GM04503 (cell line): ENCODE measurements at places on chromosomes 3 and 15.

DNA sequence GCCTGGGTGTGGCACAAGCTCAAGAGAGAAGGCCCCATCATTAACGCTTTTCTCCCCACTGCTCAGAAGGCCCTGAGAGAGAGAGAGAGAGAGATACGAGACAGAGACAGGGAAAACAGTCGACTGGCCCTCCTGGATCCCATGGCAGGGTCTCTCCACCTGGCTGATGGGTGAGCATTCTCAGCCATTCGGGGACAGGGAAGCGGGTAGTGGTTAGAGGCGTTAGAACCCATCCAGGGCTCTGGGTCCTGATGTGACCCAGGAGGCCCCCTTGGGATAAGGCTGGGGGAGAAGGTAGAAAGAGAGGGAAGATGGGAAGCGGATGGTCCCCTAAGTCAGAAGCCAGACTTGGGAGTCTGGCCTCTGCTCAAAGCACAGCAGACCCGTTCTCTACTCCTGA is 7.9 kb downstream of the TGM5 start:
- no peak for DNase-seq

DNA sequence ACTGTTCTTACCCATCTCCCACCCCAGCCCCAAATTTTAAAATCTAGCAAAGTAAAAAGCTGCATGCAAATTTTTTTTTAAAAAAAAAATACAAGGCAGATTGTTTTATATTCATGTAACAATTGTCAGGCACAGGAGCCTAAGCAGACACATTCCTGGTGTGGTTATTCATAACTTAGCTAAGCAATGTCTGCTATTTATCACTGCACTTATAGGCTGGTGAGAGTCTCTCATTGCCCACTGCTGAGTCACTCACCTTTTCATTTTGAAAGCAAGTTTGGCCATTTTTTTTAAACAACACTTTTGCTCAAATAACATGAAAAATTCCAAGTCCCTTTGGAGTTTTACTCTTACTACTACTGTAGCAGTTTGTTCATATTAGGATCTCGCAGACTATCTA is 413.9 kb downstream of the RBMS3 start:
- peak; percentile 91 for DNase-seq

GRCh38 chr3:177263615-177264368 is 66.5 kb upstream of the TBL1XR1 start:
- no peak for DNase-seq

- DNase-seq, result no peak
These were observed 384.0 kb upstream of the TGFBR2 start for GRCh38 chr3:30222441-30222840.

DNA sequence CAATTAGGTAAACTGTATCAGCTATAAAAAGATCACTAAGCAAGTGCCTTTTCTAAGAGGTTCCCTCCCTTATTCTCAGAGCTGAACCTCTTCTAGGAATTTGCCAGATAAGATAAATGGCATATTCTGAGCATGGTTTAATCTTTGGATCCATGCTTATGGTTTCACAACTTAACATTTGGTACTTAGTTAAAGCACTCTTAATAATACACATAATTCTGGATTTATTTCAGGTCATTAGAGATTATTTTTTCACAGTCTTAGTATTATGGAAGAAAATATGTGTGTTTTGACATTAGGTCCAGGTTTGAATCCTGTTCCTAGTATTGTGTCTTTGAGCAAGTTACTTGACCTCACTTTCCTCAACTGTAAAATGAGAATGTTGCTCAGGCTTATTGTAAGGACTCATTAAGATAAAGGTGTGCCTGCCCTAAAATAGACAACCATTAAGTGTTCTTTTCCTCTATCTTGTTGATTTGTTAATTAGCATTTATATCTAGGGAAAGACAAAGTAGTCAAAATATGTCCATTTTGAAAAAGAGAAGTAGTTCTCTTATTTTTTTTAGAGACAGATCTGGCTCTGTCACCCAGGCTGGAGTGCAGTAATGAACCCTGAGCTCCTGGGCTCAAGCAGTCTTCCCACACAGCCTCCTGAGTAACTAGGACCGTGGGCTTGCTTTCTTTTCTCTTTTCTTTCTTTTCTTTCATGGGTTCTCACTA is 43.4 kb downstream of the TSC22D2 start:
- DNase-seq, result no peak

DNA sequence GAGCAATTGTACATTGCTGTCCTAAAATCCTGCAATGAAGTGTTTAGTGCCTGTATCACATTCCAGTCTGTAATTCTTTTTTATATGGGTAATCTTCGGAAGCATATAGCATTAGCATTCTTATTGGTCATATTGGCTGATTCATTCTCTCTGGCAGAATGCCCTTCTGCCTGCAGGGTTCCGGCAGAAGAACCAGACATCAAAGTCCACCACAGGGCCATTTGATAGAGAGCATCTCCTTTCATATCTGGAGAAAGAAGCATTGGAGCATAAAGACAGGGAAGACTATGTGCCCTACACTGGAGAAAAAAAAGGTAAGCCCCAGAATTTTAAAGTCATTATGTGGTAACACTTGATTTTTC is 39.6 kb downstream of the TMOD3 start:
- DNase-seq, result no peak

DNA sequence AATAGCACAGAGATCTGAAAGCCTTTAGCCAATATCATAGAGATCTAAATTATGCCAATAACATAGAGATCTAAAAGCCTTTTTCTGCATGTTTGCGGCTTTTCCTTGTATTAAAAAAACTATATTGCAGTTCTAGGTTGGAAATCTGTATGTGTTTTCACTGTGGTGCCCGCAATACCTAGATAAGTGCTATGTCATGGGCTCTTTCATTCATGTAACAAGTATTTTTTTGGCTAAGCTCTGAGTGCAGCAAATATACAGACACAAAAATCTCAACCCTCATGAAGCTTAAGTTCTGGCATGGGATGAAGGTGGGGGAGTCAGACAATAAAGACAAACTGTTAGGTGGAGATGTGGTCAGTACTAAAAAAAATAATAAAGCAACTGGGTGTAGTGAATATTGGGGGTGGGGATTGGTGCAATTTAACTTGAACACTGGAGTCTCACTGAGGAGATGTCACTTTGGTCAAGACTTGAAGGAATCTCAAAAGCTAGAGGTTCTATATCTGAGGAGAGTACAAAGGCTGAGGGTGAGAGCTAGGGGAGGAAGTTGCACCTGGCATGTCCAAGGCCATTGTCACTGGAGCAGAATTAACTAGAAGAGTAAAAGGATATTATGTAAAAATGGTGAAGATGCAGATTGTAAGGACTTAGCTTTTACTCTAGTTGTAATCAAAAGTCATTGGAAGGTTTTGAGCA is 973 bp downstream of the BUB1B start:
- no peak for DNase-seq

GRCh38 chr15:67422296-67422695 is 98.6 kb upstream of the C15orf61 start:
- no peak for DNase-seq

DNA sequence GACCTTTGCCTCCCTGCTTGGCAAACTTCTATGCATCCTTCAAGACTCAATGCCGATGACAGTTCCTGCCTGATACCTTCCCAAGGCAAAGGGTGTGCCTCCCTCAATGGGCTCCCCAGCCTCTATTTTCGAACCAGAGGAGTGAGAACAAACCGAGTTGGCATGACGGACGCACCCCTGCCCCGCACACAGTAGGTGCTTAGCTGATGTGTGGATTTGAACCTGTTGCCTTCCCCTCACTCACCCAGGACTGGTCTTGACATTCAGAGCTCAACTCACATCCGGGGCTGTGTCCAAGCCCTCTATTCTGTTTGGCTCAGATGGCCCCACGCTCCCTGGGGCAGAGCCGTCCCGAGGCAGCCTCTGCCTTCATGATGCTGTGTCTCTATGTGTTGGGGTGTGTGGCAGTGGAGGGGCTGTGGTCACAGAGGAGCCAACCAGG is 52.2 kb upstream of the SLC6A11 start:
- no peak for DNase-seq

- DNase-seq, result no peak
These were observed 66.6 kb upstream of the RAP2B start for GRCh38 chr3:153095441-153095840.

GRCh38 chr3:65781594-65781993 is 257.1 kb downstream of the MAGI1 start:
- DNase-seq, result no peak

DNA sequence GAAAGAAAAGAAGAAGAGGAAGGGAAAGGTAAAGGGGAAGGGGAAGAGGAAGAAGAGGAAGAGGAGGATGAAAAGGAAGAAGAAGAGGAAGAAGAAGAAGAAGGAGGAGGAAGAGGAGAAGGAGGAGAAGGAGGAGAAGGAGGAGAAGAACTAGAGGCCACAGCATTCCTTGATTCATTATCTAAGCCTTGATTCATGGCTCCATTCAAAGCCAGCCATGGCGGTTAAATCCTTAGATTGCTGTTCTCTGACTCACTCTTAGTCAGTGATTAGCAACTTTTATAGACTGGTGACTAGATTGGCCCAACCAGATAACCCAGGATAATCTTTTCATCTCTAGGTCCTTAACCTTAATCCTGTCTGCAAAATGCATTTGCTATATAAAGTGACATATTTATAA is 47.6 kb downstream of the OSTN start:
- DNase-seq, result peak; percentile 59

DNA sequence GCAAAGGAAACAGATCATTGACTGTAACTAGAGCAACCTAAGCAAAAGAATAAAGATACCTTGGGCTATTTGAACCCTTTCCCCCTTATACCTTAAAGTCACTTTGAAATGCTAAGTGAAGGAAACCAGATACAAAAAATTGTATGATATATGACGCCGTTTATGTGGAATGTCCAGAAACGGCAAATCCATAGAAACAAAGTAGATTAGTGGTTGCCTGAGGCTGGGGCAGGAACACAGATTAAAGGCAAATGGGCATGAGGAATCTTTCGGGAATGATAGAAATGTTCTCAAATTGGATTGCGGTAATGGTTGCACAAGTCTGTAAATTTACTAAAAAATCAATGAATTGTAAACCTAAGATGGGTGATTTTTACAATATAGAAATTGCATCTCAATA is 160.1 kb upstream of the CCDC54 start:
- no peak for DNase-seq

DNA sequence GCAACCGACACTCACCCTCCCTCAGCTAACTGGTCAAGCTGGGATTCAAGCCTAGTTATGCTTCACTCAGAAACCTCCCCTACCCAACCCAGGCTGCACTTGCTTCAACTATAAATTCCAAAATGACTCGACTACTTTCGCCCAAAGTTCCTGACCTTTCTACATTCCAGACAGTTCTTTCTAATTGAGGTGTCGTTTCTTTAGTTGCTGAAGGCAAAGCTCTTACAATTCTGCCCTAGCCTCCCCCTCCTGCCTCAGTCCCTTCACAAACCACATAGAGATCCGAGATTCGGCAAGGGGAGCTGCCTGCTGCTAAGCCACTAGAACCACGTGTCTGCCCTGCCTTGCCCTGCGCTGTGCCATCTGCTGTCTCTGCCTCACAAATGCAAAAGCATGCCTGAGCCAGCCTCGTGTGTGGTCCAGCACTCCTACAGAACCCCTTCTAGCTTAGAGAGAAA is 74.7 kb upstream of the SH3GL3 start:
- DNase-seq, result no peak

DNA sequence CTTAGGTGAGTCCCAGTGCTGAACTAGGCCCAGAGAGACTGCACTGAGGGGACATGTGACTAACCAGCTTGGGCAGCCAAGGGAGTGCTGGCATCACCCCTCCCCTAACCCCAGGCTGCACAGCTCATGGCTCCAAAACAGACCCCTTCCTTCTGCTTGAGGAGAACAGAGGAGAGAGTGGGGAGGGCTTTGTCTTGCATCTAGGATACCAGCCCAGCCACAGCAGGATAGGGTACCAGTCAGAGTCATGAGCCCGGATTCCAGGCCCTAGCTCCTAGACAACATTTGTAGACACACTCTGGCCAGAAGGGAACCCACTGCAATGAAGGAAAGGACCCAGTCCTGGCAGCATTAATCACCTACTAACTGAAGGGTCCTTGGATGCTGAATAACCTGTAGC is 49.9 kb upstream of the PLSCR4 start:
- DNase-seq, result no peak

DNA sequence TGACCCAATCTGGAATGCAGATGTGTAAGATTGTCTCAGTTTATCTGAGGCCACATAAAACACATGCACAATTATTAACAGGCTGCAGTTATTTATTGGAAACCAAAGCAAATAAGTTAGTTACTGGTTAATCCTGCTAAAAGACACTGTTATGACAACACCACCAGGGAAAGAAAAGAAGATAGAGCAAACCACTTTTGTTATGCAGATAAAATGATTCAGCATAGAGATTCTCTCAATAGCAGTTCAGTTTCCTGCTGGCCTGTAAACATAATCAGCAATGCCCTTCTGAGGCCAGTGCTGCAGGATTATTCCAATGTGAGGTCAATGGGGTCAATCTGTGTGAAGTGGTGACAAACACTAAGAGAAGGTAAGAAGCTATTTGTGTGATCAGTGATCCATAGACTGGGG is 244.4 kb downstream of the ZBTB20 start:
- DNase-seq, result no peak

GRCh38 chr15:73806698-73807483 is 53.7 kb upstream of the INSYN1 start:
- DNase-seq, result no peak

DNA sequence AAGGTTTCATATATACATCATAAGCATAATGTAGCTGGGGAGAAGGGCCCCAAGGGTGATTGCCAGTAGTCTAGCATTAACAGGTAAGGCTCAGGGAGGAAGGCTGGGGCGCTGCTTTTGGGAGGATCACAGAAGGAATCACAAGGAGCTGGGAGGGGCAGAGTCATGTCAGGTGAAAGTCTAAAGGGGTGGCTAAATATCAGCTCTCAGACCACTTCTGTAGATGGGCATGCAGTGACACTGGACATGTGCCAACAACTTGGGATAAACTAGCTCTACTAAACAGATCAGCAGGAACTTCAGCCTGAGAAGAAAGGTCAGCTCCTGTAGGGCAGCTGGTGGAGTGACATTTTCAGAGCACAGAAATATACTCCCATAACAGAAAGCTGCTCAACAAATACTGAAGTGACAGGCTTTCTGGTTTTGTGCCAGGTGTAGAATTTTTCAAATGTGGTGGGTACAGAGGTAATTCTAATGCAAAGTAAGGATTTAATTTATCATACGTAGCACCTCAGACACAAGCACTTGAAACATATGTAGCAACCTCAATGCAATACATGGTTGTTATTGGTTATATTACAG is 79.4 kb downstream of the PEX5L start:
- no peak for DNase-seq

GRCh38 chr3:100024520-100025303 is 89.6 kb downstream of the FILIP1L start:
- DNase-seq, result no peak

GRCh38 chr3:24339266-24339825 is 155.3 kb downstream of the THRB start:
- DNase-seq, result no peak

- no peak for DNase-seq
These were observed 17.6 kb downstream of the RLBP1 start for GRCh38 chr15:89203705-89204273.

GRCh38 chr3:112561484-112561733 is 353 bp downstream of the ATG3 start:
- DNase-seq, result no peak

DNA sequence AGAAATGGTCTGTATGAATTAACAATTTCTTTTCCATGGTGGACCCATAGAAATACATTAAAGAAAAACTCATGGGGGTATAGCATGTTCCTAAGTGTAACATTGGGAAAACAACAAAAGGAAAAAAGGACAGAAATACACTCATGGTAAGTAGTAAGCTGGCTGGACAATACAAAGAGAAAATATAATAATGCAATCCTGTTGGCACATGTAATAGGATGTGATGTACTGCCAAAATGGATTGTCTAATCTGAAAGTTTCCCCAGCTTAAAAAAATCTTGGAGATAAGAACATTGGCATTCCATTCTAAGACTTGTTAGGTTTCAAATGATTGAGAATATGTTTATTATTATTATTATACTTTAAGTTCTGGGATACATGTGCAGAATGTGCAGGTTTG is 128.1 kb downstream of the MBNL1 start:
- no peak for DNase-seq
